ENCODE measurements at places on chromosomes 3 and 15.

DNA sequence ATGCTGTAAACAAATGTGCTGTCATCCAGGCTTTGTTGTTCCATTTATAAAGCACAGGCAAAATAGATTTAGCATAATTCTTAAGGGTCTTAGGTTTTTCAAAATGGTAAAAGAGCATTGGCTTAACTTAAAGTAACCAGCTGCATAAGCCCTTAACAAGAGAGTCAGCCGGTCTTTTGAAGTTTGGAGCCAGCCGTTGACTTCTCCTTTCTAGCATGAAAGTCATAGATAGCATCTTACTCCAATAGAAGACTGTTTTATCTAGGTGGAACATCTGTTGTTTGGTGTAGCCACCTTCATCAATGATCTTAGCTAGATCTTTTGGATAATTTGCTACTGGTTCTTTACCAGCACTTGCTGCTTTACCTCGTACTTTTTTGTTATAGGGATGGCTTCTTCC is 297.5 kb upstream of the DCBLD2 start:
- no peak for DNase-seq

- no peak for DNase-seq
Measured at GRCh38 chr3:151410891-151411559, 26.5 kb upstream of the P2RY12 start.

- no peak for DNase-seq
Measured at GRCh38 chr15:70234256-70234905, 136.7 kb upstream of the TLE3 start.

DNA sequence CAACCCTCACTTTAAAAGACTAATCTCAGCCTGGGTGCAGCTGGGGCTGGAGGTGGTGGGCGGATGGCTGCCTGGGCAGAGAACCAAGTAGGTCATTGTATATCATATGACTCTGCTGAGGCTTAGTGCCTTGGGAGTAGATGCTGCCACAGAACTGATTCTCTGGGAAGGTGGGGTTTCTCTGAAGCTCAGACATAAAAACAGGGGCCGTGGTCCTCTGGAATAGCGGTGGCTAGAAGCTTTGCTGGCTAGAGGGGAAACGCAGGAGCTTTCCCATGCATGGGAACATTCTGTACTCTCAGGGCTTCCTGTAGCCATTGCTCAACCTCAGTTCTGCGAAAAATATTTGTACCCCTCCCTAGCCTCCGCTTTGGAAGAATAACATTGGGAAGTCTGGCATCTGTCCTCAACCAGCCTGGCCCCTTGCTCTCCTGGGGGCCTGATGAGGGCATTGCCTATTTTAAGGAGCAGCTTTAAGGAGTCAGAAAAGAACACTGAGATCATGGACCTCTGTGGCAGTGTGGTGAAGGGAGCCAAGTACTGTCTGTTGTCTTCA is 14.7 kb downstream of the TIMP4 start:
- peak; percentile 13 for DNase-seq

DNA sequence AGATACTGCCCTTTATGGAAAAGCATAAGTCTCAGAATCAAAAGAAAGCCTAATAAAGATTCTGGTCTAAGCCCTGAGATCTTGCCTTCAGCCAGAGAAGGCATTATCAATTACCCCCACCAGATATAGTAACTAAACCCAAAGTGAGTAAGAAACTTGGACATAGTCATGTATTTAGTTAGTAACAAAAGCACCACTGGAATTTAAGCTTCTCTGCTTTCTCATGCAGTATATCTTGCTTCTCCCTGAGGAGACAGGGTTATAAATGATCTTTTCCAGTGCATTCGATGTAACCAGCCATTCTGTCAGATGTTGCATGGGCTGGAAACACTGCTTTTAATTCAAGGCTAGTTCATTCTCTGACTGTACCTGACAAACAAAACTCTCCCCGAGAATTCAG is 946.7 kb downstream of the NAALADL2 start:
- DNase-seq: no peak

GRCh38 chr3:72769758-72770540 is 78.3 kb downstream of the SHQ1 start:
- DNase-seq: no peak

GRCh38 chr3:185152410-185153170 is at the start of gene C3orf70:
TSS of gene C3orf70 (minus strand) at chr3:185153060. CDS start at chr3:185152823, 237 bp downstream.
- DNase-seq: peak; percentile 59

DNA sequence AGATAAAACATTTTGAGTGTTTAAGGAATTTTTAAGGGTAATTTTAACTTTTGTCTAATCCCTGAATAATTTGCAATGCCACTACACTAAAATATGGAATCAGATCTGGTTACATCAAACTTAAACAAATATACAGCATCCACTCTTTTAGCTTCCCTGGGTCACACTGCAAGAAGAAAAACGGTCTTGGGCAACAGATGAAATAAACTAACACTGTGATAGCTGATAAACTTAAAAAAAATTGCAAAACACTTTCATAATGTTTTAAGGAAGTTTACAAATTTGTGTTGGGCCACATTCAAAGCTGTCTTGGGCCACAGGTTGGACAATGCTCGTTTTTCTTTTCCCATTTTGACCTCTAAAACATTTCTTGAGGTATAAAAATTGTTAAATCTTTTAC is 34.3 kb downstream of the CCDC66 start:
- DNase-seq: no peak

DNA sequence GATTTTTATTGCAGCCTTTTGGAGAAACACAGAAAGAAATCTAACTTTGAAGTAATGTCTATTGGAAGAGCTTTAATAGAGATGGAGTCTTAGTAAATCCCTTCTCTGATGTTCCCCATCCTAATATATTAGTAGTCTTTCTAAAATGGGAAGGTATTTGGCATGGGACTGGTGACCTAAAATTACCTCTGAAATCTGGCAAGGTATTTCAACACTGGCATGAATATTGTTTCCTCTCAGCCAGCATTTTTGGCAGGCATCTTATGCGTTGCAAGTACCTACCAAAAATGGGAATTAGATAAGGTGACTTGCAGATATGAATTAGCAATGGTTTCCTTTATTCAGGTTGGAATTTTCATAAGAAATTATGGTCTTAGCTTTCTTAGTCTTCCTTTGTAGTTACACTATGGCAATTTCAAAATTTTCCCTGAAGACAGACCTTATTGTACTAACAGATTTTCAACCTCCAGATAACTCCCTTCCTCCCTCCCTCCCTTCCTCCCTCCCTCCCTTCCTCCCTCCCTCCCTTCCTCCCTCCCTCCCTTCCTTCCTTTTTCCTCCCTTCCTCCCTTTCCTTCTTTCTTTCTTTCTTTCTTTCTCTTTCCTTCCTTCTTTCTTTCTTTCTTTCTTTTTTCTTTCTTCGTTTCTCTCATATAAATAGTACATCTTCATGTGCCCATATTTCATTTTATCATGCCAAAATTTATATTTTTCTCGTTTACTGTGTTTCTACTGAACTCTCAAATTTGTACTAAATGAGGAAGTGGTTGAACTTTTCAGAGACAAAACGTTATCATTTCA is 168.2 kb upstream of the KCNMB2 start:
- DNase-seq: no peak

DNA sequence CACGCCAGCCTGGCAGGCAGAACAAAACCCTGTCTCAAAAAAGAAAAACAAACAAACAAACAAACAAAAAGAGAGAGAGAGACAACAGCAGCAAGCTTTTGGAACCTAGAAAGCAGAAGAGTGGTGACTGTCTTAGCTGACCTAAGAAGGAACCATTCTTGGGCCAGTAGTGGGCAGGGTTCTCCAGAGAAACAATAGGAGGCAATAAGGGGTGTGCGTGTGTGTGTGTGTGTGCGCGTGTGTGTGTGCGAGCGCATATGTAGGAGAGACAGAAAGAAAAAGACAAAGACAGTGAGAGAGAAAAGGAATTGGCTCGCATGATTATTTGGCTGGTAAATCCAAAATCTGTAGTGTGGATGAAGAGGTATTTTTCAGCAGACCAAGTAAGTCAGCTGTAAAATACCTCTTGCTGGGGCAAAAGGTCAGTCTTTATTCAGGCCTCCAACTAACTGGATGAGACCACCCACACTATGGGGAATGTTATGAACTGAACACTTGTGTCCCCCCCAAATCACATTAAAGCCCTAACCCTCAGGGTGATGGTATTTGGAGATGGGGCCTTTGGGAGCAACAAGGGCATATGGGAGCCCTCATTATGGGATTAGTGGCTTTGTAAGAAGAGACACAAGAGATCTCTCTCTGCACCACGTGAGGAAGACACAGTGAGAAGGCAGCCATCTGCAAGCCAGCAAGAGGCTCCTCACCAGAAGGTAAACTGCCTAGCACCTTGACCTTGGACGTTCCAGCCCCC is 15.1 kb upstream of the BLM start:
- no peak for DNase-seq

DNA sequence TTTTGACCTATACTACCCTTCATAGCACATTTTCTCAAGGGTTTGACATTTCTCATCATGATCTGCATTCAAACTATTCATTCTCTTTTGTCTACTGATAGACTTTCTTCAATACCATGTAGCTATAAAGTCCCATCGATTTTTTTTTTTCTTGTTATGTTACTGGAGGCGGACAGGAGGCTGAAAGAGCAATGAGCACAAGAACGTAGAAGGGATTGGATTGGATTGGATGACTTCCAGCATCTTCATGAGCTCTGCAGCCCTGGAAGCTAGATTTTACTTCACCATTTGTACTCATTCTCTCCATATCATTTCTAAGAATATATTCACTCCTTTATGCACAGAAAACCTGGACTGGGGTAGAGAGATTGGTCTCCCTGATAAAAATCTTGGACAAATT is 43.2 kb downstream of the DUT start:
- no peak for DNase-seq

Measured in anterior cingulate cortex (tissue), 58 donors.